Right atrium auricular region (tissue), 2 donors: ENCODE measurements at places on chromosomes 4 and X. TPM values are rescaled to one million over a fixed set of nuclear protein-coding genes. Genes with fewer than 3 reads are reported as not detected.

Gene DOCK11
- total RNA-seq: 5.2 TPM

Gene DUX4
- total RNA-seq: not detected

Gene ADH1B
- 111 TPM for total RNA-seq

Gene NPNT
- 10.5 TPM for total RNA-seq

Gene DAPP1
- total RNA-seq: not detected

Gene SOD3
- total RNA-seq: 300 TPM

Gene ACE2
- total RNA-seq: 15.2 TPM

Gene ATP1B4
- total RNA-seq: 1.4 TPM

Gene CFAP299
- not detected for total RNA-seq

- H3K36me3 ChIP-seq: no peaks in the 10 kb centered on the region
- H3K4me1 ChIP-seq: no peaks in the 10 kb centered on the region
- no peaks in the 10 kb centered on the region for H3K27me3 ChIP-seq
- H3K27ac ChIP-seq: no peak overlapping the region
- DNase-seq: no peak
Measured at GRCh38 chr4:56231410-56231809, 155.9 kb downstream of the AASDH start.

DNA sequence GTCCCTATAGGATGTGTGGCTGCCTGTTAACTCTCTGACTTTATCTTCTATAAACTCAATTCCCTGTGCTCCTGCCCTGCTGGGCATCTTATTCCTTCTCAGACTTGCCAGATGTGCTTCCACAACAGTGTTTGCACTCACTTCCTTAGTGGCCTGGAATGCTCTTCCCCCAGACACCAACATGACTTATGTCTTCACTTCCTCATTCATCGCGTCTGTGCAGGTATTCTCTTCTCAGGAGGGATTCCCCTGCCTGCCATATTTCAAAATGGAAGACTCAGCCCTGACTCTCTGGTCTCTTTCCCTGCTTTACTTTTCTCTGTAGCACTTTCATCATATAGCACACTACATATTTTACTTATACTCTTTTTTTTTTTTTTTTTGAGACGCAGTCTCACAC is 344.0 kb downstream of the CENPC start:
- DNase-seq: no peak
- H3K4me1 ChIP-seq: no peaks in the 10 kb centered on the region
- no peaks in the 10 kb centered on the region for H3K36me3 ChIP-seq

- no peaks in the 10 kb centered on the region for H3K27me3 ChIP-seq
- H3K36me3 ChIP-seq: peaks cover 16% of the 10 kb centered on the region
- H3K4me1 ChIP-seq: no peaks in the 10 kb centered on the region
- peak overlapping the region; percentile 30 for H3K4me3 ChIP-seq
- peak overlapping the region; percentile 93 for H3K27ac ChIP-seq
Measured at GRCh38 chr4:184805462-184806228, 20.1 kb downstream of the ACSL1 start.

- no peak overlapping the region for H3K27ac ChIP-seq
- DNase-seq: no peak
- H3K36me3 ChIP-seq: no peaks in the 10 kb centered on the region
- H3K27me3 ChIP-seq: no peaks in the 10 kb centered on the region
- H3K4me3 ChIP-seq: no peak overlapping the region
- no peaks in the 10 kb centered on the region for H3K4me1 ChIP-seq
Measured at GRCh38 chr4:174434455-174434854, 87.8 kb downstream of the HPGD start.

DNA sequence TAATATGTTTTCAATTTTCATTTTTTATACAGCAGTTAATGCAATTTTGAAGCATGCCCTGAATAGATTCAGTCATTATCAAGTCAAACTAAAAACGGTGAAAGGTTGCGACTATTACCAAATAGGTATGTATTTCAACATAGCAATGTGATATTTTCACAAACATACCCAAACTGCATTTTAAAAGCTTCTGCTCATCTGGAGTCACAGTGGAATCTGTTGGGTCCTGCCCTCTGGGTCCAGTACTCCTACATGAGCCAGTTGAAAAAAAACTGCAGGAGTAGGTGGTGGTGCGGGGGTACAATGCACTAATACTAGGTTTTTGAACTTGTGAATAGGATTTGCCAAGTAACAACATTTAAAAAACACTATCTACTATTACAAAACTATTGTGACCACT is 938 bp downstream of the GPR34 start:
- no peak overlapping the region for H3K27ac ChIP-seq
- no peak for DNase-seq
- H3K4me3 ChIP-seq: no peak overlapping the region
- H3K4me1 ChIP-seq: no peaks in the 10 kb centered on the region

DNA sequence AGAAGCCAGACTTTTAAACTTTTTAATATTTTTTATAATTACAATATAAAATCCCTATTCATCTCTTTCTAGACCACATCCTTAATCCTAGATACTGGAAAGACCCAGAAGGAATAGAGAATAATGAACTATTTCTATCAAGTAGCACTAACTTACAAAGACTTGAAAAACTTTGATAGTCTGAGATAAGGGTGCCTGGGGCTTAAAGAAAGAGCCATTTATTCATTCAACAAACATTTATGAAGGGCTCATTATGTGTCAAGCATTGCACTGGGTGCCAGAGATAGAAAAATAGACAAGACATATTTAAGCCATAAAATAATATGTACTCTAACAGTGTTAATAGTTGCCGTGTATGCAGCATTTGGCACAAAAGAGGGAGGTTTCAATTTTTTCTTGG is 178.0 kb upstream of the EMCN start:
- no peak overlapping the region for H3K27ac ChIP-seq
- no peak overlapping the region for H3K4me3 ChIP-seq
- H3K27me3 ChIP-seq: no peaks in the 10 kb centered on the region
- H3K36me3 ChIP-seq: no peaks in the 10 kb centered on the region
- no peaks in the 10 kb centered on the region for H3K4me1 ChIP-seq
- DNase-seq: no peak

- DNase-seq: peak; percentile 90
- H3K27ac ChIP-seq: peak overlapping the region; percentile 92
- H3K36me3 ChIP-seq: peaks cover 11% of the 10 kb centered on the region
- H3K4me1 ChIP-seq: peaks cover 77% of the 10 kb centered on the region
Measured at GRCh38 chr4:147822128-147822527, 90.2 kb downstream of the ARHGAP10 start.

DNA sequence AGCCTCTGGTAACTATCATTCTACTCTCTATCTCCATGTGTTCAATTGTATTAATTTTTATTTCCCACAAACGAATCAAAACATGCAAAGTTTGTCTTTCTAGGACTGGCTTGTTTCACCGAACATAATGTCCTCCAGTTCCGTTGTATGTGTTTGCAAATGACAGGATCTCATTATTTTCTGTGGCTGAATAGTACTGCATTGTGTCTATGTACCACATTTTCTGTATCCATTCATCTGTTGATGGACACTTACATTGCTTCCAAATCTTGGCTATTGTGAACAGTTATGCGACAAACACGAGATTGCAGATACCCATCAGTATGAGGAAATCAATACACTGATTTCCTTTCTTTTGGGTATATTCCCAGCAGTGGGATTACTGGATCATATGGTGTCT is 8.4 kb upstream of the LDOC1 start:
- H3K27ac ChIP-seq: no peak overlapping the region
- no peak overlapping the region for H3K4me3 ChIP-seq
- no peaks in the 10 kb centered on the region for H3K36me3 ChIP-seq
- H3K4me1 ChIP-seq: no peaks in the 10 kb centered on the region
- H3K27me3 ChIP-seq: no peaks in the 10 kb centered on the region

- no peaks in the 10 kb centered on the region for H3K36me3 ChIP-seq
- H3K27me3 ChIP-seq: no peaks in the 10 kb centered on the region
- H3K27ac ChIP-seq: no peak overlapping the region
- H3K4me1 ChIP-seq: no peaks in the 10 kb centered on the region
- DNase-seq: no peak
- H3K4me3 ChIP-seq: no peak overlapping the region
Measured at GRCh38 chr4:28916585-28916984, 1803.6 kb upstream of the PCDH7 start.

GRCh38 chr4:22315628-22316027 is 200.2 kb downstream of the ADGRA3 start:
- no peaks in the 10 kb centered on the region for H3K27me3 ChIP-seq
- no peak overlapping the region for H3K4me3 ChIP-seq
- H3K36me3 ChIP-seq: no peaks in the 10 kb centered on the region
- DNase-seq: no peak

DNA sequence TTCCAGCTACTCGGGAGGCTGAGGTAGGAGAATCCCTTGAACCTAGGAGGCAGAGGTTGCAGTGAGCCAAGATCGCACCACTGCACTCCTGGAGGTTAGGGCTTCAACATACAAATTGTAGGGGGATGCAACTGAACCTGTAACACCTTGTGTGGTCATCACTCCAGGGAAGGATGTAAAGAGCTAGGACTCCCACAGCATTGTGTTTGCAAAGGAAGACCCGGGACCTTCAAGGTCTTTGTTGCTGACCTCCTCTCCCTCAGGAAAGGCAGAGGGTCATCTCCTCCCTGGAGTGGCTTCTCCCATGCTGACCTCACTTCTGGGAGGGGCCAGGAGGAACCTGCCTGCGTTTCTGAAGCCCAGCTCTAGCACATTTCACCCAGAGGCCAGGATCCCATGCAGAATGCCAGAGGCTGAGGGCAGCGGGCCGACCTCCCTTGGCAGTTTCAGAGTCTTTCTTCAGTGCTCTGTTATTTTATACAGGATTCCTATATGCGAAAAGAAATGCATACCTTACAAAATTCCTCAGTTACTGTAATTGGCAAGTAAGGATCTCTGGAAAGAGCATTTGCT is 80.2 kb downstream of the HTRA3 start:
- no peak for DNase-seq
- H3K4me3 ChIP-seq: no peak overlapping the region
- H3K27ac ChIP-seq: no peak overlapping the region
- H3K36me3 ChIP-seq: no peaks in the 10 kb centered on the region
- H3K27me3 ChIP-seq: no peaks in the 10 kb centered on the region

DNA sequence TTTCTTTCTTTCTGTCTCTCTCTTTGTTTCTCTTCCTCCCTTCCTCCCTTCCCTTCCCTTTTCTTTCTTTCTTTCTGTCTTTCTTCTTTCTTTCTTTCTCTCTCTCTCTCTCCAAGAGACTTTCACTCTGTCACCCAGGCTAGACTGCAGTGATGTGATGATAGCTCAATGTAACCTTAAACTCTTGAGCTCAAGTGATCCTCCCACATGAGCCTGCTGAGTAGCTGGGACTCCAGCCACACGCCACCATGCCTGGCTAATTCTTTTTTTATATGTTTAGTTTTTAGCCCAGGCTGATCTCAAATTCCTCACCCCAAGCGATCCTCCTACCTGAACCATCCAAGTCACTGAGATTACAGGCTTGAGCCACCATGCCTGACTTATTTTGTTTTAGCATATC is 64.3 kb upstream of the EMCN start:
- H3K27me3 ChIP-seq: no peaks in the 10 kb centered on the region
- H3K27ac ChIP-seq: no peak overlapping the region
- no peak for DNase-seq
- H3K4me3 ChIP-seq: no peak overlapping the region

GRCh38 chr4:108345862-108346817 is 177.4 kb upstream of the LEF1 start:
- no peaks in the 10 kb centered on the region for H3K27me3 ChIP-seq
- H3K27ac ChIP-seq: no peak overlapping the region
- DNase-seq: no peak
- H3K36me3 ChIP-seq: no peaks in the 10 kb centered on the region

- no peak for DNase-seq
- H3K4me1 ChIP-seq: no peaks in the 10 kb centered on the region
- H3K4me3 ChIP-seq: no peak overlapping the region
- H3K27ac ChIP-seq: no peak overlapping the region
Measured at GRCh38 chr4:97153042-97153441, 990.2 kb downstream of the STPG2 start.

DNA sequence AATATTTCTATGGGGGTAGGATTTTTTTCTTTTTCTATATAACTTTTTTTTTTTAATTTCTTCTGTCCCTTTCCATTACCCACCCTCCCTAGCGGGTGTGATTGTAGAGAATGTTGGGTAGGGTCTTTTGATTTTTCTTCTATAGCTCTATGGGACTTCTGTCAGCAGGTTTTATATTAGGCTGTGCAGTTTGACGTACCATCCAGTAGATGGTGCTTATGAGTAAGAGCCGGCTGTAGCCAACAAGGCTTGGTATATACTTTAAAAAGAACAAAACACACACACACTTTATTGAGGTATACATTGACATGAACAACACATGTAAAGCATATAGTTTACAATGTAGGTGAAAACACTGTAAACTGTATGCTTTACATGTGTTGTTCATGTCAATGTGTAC is 247.9 kb upstream of the POF1B start:
- no peak overlapping the region for H3K4me3 ChIP-seq
- no peaks in the 10 kb centered on the region for H3K27me3 ChIP-seq
- no peak for DNase-seq
- no peak overlapping the region for H3K27ac ChIP-seq

DNA sequence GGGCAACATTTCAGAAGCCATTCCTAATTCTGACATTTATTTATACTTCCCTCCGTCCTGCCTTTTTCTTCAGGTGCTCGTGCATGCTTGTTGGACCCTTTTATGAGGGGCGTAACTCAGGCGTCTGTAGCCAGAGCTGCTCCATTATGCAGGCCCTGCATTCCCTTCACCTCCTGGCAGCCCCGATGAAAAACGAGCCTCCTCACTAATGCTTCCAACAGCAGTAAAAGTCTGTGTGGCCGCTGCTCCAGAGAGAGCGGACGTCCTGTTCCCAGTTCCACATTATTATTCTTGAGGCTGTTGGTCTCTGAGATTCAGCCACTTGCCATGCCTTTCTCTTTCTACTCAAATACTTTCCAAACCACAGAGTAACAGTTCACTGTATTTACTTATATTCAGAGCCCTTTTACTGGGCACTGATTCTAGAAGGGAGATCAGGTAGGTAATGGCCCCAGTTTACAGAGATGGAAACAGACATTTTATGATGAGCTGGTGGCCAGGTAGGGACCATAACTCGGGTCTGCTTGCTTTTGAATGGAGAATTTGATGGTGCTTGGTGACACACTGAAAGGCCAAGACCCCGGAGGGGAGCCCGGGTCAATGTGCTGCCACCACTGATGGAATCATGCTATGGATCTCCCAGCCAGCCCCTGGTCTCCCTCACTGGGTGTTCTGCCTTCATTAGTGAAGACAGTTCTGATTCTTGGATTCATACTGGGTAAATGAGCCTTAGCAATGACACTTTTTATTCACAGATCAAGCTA is 101.0 kb downstream of the GATB start:
- no peak overlapping the region for H3K27ac ChIP-seq
- no peak overlapping the region for H3K4me3 ChIP-seq
- peaks cover 5% of the 10 kb centered on the region for H3K36me3 ChIP-seq
- H3K4me1 ChIP-seq: no peaks in the 10 kb centered on the region

GRCh38 chr4:24203926-24204325 is 314.1 kb upstream of the PPARGC1A start:
- no peak for DNase-seq
- H3K4me1 ChIP-seq: no peaks in the 10 kb centered on the region
- H3K27me3 ChIP-seq: no peaks in the 10 kb centered on the region
- no peak overlapping the region for H3K4me3 ChIP-seq
